ENCODE measurements at places on chromosomes 7 and 10.

DNA sequence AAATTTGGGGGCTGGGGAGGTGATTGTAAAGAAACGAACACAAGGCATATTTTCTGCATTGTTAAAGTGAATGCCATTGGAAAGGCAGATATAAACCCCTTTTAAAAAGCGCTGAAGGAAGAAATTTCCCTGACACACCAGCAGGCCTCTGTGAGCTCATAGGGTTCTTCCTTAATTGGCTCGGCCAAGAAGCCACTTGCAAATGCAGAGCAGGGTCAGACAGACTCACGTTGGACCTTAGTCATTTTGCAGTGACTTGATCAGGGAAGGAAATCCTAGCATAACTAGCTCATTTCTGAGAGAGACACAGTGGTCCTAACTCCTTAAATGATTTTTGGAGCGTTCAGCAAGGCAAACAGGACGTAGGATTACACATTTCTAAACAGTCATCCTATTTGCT lies 1461.4 kb downstream of the GATA3 start:
- DNase-seq, result no peak

GRCh38 chr10:117140525-117140902 lies 2.4 kb upstream of the VAX1 start:
- no peak for DNase-seq

DNA sequence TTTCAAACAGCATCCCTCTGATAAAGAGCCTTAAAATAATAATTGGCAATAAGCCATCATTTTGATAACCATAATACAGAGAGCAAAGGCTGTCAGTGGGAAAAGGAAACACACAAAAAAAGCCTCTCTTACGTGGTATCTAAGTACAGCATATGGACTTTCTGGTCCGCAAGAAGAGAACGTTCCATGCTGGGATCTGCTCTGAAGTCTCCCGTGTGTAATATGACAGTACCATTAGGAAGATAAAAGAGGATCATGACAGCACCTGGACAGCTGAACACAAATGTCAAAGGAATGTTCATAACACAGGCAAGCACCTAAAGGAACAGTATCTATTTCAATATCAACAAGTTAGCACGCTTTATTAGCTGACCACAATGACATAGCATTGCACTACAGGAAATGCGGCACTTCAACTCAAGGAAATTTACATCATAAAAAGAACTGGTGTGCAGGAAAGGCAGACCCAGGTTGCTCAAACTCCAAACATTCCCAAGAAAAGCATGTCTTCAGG lies 9.9 kb downstream of the DCLRE1A start:
- no peak for DNase-seq

GRCh38 chr10:7971949-7972348 lies 82.5 kb upstream of the GATA3 start:
- no peak for DNase-seq

DNA sequence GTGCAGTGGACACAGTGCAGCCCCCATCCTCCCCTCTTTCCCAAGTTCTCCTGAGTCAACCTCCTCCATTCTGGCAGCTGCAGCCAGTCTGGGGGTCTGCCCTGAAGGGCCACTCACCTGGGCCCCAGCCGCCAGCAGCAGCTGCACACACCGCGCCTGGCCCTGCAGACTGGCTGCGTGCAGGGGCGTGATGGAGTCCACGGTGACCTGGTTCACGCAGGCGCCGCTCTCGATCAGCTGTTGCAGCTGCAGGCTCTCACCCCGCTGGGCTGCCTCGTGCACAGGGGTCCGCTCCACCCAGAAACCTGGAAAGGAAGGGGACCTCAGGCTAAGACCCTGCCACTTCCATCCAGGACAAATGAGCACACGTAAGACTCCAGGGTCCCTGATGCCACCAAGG lies 13.6 kb downstream of the ASB13 start:
- DNase-seq, result no peak

DNA sequence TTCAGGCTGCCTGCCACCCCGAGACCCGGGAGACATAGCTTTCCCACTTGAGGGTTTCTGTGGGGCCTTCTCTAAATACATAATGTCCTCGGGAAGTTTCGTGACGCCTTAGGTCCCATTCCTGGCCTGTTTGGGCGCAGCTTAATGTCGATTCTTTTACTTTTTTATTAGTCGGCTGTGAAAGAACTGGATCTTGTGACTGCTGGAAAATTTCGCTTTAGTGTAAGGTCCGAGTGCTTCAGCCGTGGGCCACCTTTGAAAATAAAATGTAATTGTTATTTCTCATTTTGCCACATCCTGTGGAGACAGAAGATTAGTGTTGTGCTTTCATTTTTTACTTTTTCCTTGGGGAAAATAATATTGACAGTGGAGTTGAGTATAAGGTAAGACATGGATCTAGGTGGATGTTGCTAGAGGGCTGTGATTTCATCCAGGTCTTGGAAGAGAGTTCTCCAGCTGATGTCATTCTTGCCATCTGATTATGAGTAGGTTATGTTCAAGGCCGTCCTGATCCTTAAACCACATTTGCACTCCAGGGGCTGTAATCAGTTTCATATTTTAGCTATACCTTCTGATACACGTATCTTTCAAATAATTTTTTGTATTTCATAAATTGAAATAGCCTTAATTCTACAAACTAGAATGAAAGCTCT lies 830 bp downstream of the RAB18 start:
- DNase-seq, result no peak

- DNase-seq, result no peak
Observed at GRCh38 chr7:70657571-70657970, 474.4 kb upstream of the GALNT17 start.

GRCh38 chr10:96646751-96647166 lies 59.9 kb upstream of the TM9SF3 start:
- no peak for DNase-seq

- DNase-seq, result no peak
Observed at GRCh38 chr10:112246-112645, 23.0 kb upstream of the ZMYND11 start.

GRCh38 chr10:10699427-10699826 lies 318.2 kb upstream of the CELF2 start:
- no peak for DNase-seq

DNA sequence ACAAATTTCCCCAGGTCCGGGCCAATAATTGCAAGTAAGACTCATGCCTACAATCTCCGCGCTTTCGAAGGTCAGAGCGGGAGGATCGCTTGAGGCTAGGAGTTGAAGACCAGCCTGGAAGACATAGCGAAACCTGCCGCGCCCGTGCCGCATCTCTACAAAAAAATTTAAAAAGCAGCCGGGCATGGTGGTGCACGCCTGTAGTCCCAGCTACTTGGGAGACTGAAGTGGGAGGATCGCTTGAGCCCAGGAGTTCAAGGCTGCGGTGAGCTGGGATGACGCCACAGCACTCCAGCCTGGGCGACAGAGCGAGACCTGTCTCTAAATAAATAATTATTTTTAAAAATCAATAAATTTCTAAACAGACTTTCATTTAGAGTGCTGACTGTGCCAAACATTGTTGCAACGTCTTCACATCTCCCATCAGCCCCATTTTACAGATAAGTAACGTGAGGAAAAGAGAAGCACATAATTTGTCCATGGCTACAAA lies 494 bp upstream of the CFAP43 start:
- no peak for DNase-seq

- no peak for DNase-seq
Observed at GRCh38 chr7:131652934-131653333, 96.5 kb upstream of the PODXL start.

DNA sequence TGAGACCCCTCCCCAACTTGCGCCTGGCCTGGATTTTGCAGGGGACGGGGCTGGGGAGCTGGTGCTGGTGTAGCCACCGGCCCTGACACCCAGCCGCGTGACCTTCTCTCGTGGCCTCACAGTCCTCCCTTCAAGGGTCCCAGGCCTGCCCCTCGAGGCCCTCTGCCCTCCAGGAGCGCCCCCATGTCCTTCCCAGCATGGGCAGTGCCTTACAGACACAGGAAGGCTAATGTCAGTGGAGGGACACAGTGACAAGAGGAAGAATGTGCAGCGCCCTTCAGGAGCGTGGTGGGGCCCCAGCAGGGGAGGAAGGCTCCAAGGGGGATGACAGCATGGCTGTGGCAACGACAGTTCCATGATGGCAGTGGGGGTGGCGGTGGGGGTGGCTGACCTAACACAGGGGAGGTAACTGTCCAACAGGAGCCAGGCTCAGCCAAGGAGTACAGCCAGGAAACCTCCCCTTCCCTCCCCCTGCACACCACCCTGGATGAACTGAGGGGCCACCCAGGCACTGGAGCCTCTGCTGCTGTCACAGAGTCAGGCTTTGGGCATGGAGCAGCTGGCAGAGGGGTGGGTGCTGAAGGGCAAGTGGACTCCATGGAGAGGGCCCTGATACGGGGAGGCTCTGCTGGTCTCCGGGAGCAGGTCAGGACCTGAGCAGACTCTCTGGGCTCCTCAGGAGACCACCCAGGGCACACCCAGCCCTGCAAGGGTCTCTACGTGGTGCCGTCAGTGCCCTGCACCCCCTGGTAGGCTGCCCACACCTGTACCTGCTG lies 76.0 kb upstream of the RET start:
- no peak for DNase-seq
